Right lobe of liver (tissue), 6 donors: ENCODE measurements at places on chromosomes 6 and 20. TPM values are rescaled to one million over a fixed set of nuclear protein-coding genes. Genes with fewer than 3 reads are reported as not detected.

DNA sequence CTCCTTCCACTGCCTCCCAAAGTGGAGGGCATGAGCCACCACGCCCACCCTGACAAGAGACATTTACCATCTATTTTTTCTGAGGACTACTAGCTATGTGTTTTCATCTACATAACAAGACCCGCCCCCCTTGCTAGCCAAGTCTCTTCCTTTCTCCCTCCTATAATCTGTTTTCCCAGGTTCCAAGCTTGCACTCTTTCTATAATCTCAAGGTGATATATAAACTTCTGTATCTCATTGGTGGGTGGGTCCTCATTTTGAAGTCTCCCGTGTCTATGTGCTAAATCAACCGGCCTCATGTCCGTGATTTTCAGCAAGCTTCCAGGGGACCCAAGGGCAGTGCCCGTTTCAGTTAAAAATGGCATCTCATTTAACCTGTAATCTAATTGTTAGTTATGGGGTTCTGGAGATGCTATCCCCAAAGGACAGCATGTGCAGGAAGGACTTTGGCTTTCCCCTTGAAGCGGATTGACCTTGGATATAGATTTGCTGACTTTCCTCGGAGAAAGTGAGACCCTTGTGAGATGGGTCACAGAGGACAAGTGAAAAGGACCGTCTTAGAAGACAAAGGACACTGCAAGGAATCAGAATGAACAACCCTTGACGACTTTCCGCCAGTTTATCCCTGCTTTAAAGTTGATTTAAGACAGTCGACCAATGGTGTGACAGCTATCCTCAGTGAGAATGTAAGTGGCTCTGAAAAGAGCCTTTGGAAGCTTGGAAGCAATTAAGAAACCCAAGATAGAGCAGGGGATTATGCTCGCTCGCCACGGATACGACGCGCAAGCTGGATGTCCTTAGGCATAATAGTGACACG, 22.4 kb downstream of the OR2B2 start:
- no peak for DNase-seq

DNA sequence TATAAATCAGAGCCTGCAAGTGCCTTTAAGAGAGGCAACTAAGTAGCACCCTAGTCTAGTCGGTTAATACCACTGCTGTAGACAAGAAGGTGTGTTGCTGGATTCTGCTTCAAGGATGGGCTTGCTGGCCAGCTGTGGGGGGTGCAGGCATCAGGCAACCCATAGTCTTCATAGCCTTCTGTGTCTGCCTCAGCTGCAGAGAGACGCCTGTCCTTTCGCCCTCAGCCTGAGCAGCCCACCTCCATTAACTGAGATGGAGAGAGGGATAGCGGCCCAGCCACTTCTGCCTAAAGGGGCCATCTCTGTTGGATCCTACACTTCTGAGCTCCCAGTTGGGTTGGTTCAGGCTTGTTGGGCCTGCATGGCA, 123.7 kb upstream of the MLIP start:
- no peak for DNase-seq

Gene ZSCAN16
- total RNA-seq = 1.8 TPM

GRCh38 chr6:80143419-80143937, 37.0 kb downstream of the BCKDHB start:
- no peak for DNase-seq

DNA sequence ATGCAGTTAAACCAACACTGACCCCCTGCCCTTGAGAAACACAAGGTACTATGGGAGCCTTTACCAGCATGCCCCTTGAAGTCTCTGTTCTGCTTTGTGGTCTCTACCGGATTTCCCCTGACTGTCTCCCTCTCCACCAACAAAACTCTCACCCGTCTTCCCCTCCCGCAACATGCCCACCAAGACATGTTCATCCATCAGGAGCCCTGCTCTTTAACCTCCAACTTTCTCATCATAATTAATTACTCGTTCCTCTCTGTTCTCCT, 1.1 kb downstream of the ZNF165 start:
- no peak for DNase-seq

DNA sequence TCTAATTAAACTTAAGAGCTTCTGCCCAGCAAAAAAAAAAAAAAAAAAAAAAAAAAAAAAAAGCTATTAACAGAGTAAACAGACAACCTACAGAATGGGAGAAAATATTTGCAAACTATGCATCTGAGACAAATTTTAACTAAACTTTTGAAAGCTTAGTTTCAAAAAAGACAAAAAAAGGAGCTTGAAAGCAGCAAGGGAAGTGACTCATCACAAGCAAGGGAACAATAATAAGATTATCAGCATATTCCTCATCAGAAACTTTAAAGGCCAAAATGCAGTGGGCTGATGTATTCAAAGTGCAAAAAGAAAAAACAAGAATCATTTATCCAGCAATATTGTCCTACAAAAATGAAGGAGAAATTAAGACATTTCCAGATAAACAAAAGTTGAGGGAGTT, 158.6 kb downstream of the RNF144B start:
- DNase-seq = no peak

GRCh38 chr6:156659822-156660198, 117.4 kb upstream of the ARID1B start:
- no peak for DNase-seq

DNA sequence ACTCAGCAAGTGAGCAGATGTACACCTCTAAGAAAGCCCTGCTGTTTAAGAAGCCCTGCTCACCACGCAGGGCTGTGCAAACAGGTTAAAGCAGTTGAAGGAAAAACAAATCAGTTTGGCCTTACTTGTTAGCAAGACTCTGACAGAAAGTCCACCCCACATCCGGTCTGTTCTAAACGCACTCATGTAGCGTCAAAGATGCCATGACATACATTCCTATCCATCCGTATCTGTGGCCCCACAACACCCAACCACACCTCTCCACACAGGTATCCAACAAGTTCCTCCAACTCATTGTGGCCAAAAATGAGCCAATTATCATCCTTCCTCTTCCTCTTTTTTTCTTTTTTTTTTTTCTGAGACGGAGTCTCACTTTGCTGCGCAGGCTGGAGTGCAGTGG, 22.8 kb upstream of the RAB22A start:
- DNase-seq = no peak

DNA sequence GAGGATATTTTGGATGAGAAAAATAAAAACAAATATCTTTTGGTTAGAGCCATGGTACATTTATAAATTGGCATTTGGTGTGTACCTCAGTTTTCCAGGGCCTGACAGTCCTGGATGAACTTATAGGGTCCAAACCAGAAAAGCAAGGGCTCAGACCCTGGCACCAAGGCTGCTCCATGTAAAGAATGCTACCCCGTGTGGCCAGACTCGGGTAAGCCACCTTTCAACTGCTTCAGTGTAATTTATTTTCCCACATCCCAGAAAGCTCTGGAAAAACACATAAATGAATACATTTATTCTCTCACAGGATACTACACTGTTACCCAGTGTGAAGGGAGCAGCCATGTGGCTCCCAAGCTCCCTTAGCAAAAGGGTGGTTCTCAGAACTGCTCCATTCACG, 13.8 kb downstream of the MRPL14 start:
- DNase-seq = no peak

DNA sequence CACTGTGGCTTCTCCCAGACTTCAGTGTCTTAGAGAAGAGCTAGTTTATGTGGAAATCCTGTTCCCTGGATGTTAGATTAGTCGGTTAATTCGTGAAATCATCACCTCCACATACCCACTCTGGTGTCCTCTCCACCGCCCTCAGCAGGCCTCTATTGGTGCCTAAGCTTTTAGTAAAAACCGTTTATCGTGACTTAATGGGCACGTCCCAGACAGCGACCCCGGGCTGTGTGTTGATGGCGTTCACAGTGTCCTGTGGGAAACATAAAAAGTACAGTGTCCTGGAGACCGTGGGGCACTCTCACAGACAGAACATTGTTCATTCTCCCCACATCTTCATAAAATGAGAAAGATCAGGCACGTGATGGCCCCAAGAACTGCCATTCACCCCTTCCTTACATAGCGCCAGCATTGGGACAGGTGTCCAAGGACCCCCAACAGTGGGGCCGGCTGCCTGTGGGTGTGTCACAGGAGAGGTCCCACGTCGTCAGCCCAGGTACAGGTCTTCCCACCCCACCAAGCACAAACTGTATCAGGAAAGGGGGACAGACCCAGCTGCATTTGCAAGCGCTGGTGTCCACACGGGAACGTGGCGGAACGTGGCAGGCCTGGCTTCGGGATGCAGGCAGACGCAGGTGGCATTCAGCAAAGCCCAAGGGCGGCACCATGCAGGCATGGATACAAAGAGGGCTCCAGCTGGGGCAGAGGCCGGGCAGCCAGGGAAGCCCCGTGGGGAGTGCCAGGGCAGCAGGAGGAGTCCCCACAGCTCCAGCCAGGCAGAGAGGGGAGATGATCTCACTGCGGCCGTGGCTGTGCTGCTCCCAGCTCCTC, 237.7 kb downstream of the DLL1 start:
- peak; percentile 42 for DNase-seq

GRCh38 chr6:154783229-154783628, 50.0 kb downstream of the SCAF8 start:
- no peak for DNase-seq

- no peak for DNase-seq
Measured at GRCh38 chr6:15431762-15432483, 186.1 kb downstream of the JARID2 start.

- no peak for DNase-seq
Measured at GRCh38 chr6:112831022-112831421, 483.9 kb downstream of the RFPL4B start.

GRCh38 chr6:43171707-43172103, 636 bp downstream of the SRF start:
- no peak for DNase-seq

DNA sequence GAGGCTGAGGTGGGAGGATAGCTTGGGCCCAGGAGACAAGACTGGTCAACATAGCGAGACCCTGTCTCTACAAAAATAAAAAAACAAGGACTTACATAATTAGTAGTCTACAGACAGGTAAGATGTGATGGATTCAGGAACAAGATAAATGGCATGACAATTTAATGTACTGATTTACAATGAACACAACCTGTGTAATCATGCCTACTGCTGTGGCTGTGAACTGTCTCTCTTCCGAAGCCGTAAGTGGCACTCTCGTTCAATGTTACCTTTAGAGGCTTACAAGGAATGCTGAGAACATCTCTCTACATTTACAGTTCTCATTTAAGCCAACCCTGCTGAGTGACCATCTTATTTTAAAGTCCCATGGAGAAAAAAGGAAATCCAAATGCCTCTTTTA, 134.8 kb upstream of the PRDM1 start:
- DNase-seq = no peak

GRCh38 chr6:1321738-1322137, 9.8 kb downstream of the FOXQ1 start:
- DNase-seq = no peak

DNA sequence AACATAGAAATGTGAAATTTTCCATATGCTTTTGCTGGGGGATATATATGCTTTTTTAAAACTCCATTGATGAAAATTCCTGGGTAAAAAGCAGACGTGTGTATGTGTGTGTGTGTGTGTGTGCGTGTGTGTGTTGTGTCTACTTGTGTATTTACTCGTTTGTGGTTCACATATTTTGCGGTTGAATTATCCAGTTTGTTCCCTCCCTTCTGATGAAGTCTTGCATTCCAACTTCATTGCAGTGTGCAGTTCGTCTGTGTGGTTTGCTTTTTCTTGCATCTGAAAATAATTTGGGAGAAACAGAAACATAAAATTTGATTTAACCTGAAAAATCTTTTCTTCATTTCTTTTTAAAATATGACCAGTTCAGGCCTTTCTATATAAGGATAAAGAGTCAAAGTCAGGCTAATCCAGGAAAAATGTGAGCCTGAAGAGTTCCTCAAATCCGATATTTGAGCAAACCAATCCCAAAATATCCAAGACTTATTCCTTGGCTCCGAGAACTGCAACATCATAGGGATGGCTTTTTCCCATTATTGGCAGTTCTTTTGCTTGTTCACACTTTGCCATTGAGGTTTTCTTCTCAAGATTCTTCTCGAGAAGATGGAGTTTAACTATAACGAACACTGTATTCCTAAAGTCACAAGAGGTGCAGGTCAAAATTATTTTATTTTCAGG, 202.2 kb upstream of the CCN2 start:
- no peak for DNase-seq
